ENCODE measurements at places on chromosomes 16 and 17.

- H3K27me3 ChIP-seq, result no peaks in the 10 kb centered on the region
- H3K4me1 ChIP-seq, result peaks cover 3% of the 10 kb centered on the region
- no peak for DNase-seq
- no peaks in the 10 kb centered on the region for H3K36me3 ChIP-seq
Measured at GRCh38 chr16:50015631-50016030, 9.4 kb upstream of the CNEP1R1 start.

DNA sequence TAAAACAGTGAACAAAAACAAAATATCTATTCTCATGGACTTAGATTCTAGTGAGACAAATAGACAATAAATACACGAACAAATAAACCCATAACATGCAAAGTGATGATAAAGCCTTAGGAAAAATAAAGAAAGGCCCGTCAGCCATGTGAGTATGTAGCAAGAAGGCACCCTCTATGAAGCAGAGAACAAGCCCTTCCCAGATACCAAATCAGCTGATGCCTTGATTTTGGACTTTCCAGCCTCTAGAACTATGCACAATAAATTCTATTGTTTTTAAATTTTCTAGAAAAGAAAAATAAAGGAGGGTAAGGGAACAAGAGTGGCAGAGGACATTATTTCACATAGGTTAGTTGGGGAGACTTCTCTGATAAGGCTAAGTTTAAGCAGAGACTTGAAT lies 40.7 kb upstream of the SMURF2 start:
- no peak overlapping the region for H3K4me3 ChIP-seq
- no peak overlapping the region for H3K27ac ChIP-seq
- H3K27me3 ChIP-seq, result no peaks in the 10 kb centered on the region
- no peak for DNase-seq
- no peaks in the 10 kb centered on the region for H3K36me3 ChIP-seq

DNA sequence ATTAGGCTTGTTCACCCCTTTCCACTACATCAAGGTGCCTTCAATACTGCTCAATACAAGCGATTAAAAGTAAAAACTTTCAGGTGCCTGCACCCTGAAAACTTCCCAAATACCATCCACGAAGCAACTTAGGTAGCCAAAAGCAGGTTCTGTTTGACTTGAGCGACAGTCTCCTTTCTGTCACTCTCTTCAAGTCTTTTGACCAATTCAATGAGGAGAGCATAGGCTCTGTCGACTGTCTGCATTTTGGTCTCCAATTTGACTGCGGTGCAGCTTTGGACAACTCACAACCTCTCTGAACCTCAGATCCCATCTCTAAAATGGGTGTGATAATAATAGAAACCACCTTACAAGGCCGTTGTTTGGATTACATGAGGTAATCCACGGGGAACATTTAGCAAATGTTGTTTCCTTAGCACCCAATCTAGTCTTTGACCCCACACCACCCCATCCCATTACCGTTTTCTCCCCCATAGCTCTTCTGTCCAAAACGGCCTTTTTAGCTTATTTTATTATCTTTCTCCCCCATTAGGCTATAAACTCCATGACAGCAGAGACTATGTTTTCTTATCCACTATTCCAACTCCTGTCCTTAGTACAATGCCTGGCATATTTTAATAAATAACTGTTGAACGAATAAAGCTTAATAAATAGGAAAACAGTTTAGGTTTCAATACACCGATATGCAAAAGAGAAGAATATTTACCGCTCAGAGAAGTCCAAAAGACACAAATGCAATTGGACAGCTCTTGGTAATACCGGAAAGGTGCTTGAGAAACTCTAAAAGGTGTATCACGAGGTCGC lies 999 bp downstream of the MARF1 start:
- peak overlapping the region; percentile 98 for H3K4me3 ChIP-seq
- H3K27ac ChIP-seq, result peak overlapping the region; percentile 92
- H3K36me3 ChIP-seq, result peaks cover 9% of the 10 kb centered on the region
- peaks cover 4% of the 10 kb centered on the region for H3K4me1 ChIP-seq
- DNase-seq, result no peak

- H3K4me3 ChIP-seq, result no peak overlapping the region
- peaks cover 23% of the 10 kb centered on the region for H3K4me1 ChIP-seq
- peak; percentile 62 for DNase-seq
- no peak overlapping the region for H3K27ac ChIP-seq
Measured at GRCh38 chr17:27492470-27492869, 36.2 kb downstream of the KSR1 start.

- H3K4me3 ChIP-seq, result peak overlapping the region; percentile 69
- no peaks in the 10 kb centered on the region for H3K27me3 ChIP-seq
- peak overlapping the region; percentile 100 for H3K27ac ChIP-seq
- DNase-seq, result no peak
Measured at GRCh38 chr16:67561501-67561823, 864 bp upstream of the CTCF start.

Measured in trophoblast cell (in vitro differentiated cells and primary cell).